ENCODE measurements at places on chromosomes 2 and 18. TPM values are rescaled to one million over a fixed set of nuclear protein-coding genes. Genes with fewer than 3 reads are reported as not detected.

- DNase-seq: no peak
Observed at GRCh38 chr2:179861027-179861415, 391 bp downstream of the ZNF385B start.

Gene TFCP2L1
- total RNA-seq: 0.09 TPM

DNA sequence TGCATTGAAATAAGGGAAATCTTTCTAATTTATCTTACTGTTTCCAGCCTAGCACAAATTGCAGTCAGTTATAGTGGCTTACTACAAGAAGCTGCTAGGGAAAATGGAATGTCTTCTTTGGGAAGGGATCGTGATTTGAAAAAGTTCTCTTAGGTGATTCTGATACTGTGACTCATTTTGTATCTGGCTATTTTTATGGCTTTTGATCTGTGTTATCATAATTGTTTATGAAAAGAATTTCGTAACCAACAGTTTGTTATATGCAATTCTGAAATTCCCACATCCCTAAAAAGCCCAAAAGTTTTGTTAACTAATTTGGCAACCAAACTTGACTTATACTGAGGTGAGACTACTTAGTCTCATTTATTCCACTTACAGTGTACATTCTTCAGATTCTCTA lies 12.4 kb downstream of the PTPN4 start:
- no peak for DNase-seq

GRCh38 chr2:216810399-216811160 lies 49.3 kb downstream of the TNP1 start:
- DNase-seq: no peak

- no peak for DNase-seq
Observed at GRCh38 chr2:29134933-29135332, 19.7 kb downstream of the CLIP4 start.

DNA sequence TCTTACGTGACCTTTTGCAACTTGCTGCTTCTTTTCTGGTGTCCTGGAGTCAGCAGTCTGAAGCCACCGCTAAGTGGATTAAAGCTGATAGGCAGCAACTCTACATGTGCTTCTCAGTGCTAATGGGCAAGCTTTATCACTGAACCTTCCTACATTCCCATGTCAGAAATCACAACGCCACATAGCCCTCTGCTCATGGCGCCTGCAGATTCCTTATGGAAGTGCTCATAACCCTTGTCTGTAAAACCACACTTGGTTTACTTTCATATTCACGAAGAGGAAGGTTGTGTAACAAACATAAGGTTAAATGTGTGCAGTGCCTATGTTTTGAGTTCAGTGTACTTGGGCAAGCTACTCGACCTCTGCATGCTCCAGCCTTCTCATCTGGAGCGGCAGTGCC lies 319.8 kb downstream of the FBXO15 start:
- no peak for DNase-seq

Gene RAX
- not detected for total RNA-seq

GRCh38 chr2:234611209-234611608 lies 114.3 kb upstream of the ARL4C start:
- DNase-seq: no peak

Gene SEPTIN10
- total RNA-seq: 164 TPM

GRCh38 chr2:231457101-231457500 lies 7.2 kb downstream of the NCL start:
- DNase-seq: no peak

DNA sequence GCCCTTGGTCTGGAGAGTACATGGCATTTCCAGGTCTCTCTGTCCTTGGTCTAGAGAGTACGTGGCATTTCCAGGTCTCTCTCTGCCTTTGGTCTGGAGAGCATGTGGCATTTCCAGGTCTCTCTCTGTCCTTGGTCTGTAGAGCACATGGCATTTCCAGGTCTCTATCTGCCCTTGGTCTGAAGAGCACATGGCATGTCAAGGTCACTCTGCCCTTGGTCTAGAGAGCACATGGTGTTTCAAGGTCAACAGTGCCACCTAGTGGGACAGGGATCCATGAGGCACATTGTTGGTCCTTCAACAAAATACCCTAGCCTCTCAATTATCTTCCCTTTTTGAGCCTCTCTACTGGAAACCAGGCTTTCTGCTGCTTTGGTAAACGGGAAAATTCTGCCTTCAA lies 250.2 kb downstream of the OTX1 start:
- DNase-seq: no peak

- DNase-seq: no peak
Observed at GRCh38 chr2:18836436-18836835, 247.1 kb upstream of the NT5C1B start.

Gene ANKRD36B
- total RNA-seq: 11.7 TPM

GRCh38 chr18:3594760-3595368 lies 144.9 kb downstream of the TGIF1 start:
- no peak for DNase-seq

GRCh38 chr2:23375448-23375847 lies 9.5 kb upstream of the KLHL29 start:
- no peak for DNase-seq

- no peak for DNase-seq
Observed at GRCh38 chr2:8006626-8007025, 675.2 kb upstream of the ID2 start.

GRCh38 chr2:159867567-159868361 lies 69.8 kb upstream of the CD302 start:
- no peak for DNase-seq

DNA sequence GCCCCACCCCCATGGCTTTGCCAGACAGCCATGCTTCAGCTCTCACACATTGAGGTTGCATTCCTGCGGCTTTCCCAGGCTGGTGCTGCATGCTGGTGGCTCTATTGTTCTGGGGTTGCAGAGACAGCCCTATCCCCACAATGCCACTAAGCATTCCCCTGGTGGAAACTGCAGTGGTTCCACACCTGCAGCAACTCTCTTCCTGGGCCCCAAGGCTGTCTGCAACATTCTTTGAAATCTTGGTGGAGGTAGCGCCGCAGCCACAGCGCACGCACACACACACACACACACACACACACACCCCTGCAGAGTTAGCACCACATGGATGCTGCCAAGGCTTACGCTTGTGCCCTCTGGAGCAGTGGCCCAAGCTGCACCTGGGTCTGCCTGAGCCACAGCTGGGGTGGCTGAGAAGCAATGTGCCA lies 21.4 kb downstream of the SFXN5 start:
- no peak for DNase-seq

DNA sequence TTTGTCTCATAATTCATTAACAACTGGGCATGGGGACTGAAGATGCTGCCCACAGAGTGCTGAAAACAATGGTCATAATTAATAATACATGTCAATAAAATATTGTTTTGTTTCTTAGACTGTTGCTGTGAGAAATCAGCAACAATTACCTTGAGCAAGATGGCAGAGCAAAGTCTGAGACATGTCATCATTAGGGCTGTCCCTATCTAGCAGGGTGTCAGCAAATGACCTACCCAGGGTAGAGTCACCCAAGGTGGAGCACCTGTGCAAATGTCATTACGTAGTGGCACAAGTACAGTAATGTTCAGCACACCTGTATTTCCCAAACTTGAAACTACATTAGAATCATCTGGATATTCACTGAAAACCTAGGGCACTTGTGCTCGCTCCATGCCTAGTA lies 10.6 kb upstream of the IL36A start:
- DNase-seq: no peak

Gene GNAL
- 8.6 TPM for total RNA-seq

GRCh38 chr2:10740226-10740625 lies 18.8 kb downstream of the ATP6V1C2 start:
- no peak for DNase-seq

GRCh38 chr18:52723550-52723970 lies 383.6 kb downstream of the DCC start:
- DNase-seq: no peak

Gene KYNU
- 274 TPM for total RNA-seq

DNA sequence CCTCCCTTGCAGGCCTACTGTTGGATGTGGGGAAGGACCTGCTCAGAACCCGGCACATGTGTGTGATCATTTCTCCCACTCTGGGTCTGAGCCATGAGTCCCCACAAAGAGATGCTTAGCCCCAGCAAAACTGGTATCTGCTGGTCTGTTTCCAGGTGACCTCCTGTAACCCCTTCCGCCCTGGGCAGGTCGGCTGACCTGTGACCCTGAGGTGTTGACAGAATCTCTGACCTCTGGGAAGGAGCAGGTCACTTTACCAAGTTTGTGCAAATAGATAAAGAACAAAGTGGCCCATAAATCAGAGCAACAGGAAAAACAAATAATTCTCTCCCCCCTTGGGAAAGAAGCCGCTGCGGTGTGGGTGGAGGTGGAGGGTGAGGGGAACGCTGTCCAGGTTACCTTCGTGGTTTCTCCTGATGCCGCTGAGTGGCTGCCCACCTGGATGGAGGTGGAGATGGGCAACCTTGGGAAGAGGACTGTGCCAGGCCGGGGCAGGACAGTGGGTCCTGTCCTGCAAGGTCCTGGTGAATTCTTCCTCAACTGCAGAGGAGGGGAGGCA lies 174.0 kb upstream of the MYCN start:
- DNase-seq: no peak

DNA sequence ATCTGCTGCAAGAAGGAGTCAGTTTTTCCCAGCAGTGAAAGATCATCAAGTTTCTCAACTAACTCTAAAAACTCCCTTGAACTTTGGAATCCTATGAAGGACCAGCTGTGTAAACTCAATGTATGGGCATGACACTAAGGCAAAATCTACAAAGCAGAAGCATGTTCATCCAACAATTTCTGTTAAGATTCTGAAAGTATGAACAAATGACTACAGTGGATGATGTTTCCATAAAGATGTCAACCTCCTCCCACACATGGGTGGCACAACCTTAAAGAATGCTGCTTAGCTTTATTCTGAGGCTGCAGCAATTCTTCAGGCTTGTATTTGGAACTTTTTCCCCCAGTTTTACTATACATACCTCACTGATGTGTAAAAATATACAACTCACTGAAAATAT lies 47.2 kb downstream of the WDR33 start:
- no peak for DNase-seq

DNA sequence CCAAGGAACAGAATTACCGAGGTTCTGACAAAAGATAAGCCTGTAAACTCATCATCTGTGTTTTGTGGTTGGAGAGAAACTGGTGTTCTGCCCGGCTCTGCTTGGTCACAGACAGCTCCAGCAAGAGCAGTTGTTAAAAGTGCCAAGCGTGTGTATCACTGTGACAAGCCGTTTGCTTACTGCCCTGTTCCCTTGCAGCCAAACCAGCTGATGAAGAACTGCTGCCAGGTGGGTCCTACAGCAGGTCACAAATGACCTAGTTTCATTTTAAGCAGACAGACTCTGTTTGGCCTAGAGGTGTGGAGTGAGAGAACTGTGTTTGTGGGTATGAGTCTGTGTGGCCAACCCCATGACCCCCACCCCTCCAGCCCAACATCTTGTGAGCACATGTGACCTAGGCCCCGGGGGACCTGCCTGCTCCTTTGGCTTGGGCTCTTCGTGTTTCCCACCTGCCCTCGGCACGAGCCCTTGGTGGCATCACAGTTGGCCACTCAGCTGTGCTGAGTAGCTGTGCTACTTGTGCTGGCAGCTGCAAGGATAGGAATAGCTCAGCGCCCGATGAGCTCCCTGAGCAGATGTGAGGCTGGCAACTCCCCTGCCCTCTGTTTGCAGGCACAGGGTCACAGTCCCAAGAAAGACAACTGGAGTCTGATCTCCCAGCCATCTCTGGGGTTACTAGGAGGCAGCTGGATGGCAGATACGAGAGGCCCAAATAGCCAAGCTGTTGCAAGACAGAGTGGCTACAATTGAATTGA lies 9.7 kb downstream of the OXER1 start:
- DNase-seq: no peak

- DNase-seq: no peak
Observed at GRCh38 chr18:1090758-1091157, 186.1 kb downstream of the ADCYAP1 start.

Gene FTCDNL1
- total RNA-seq: 2.1 TPM

DNA sequence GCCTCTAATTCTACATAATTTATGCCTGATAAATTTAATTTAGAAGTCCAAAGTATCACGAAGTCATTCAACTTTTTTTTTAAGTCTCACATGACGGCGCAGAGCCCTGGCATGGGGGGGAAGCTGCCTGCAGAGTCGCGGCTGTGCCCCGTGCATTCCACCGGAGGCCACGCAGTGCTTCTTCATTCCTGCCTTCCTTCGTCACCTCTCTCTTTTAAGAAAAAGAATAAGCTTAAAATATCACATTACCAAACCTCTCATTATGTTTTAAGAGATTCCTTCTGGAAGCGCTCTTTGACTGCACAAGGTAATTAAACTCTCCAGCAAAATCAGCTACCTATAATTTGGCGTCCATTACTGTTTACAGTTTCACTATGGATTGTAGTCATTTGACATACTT lies 20.3 kb upstream of the KIDINS220 start:
- no peak for DNase-seq

DNA sequence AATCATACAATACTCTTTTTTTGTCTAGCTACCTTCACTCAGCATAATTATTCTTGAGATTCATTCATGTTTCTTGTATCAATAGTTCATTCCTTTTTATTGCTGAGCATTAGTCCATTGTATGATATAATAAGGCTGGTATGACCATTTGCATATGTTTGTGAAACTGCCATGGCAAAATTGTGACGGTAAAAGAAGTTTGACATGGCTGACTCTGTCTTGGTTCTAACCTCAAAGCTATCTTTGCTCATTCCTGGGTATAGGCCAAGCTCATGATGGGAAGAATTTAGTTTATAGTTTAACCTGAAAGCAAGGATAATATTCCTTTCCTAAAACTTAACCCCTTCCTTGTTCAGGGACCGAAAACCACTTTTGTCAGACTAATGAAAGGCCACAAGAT lies 46.4 kb downstream of the COMMD1 start:
- DNase-seq: no peak

DNA sequence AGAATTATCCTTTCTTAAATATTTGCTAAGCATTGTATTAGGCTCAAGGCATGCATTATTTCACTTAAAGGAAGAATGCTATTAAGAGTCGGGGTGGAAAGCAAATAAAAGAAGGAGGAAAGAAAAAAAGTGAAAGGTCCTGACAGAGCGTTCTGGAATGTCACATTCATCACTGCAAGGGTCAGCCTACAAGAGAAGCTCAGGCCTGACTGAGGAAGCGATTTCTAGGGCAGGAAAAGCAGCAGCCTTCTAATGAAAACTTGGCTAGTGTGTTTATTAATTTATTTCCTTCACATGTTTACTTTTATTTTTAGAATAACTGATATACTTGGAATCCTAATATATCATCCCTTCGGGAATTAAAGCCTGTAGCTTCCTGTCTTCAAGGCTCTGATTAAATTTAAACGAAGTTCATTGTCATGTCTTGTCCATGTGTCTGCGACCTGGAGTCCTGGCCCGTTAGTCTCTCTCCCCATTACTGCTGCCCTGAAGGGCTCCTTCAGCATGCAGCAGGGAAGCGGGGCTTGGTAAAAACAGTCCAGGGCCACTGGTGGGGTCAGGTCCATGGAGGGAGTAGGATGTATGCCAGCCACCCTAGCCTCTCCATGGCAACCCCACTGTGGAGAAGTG lies 119.2 kb upstream of the CCDC68 start:
- DNase-seq: no peak

Gene PIEZO2
- total RNA-seq: not detected

GRCh38 chr18:21678859-21679258 lies 25.7 kb downstream of the ABHD3 start:
- no peak for DNase-seq
